ENCODE measurements at places on chromosomes 3 and 15. TPM values are rescaled to one million over a fixed set of nuclear protein-coding genes. Genes with fewer than 3 reads are reported as not detected.

DNA sequence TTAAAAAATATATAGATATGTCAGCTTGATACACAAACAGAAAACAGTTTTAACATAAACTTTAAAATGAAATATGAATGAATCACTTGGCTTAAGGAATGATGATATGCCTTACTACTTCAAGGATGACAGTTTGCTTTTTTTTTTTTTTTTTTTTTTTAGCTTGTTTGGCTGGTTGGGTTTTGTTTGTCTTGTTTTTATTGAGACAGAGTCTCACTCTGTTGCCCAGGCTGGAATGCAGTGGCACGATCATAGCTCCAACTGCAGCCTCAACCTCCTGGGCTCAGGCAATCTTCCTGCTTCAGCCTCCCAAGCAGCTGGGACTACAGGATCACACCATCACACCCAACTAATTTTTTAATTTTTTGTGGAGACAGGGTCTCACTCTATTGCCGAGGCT, 14.5 kb downstream of the LRRC2 start:
- H3K27me3 ChIP-seq = no peaks in the 10 kb centered on the region
- H3K36me3 ChIP-seq = peaks cover 4% of the 10 kb centered on the region
- H3K4me1 ChIP-seq = peaks cover under 1% of the 10 kb centered on the region

DNA sequence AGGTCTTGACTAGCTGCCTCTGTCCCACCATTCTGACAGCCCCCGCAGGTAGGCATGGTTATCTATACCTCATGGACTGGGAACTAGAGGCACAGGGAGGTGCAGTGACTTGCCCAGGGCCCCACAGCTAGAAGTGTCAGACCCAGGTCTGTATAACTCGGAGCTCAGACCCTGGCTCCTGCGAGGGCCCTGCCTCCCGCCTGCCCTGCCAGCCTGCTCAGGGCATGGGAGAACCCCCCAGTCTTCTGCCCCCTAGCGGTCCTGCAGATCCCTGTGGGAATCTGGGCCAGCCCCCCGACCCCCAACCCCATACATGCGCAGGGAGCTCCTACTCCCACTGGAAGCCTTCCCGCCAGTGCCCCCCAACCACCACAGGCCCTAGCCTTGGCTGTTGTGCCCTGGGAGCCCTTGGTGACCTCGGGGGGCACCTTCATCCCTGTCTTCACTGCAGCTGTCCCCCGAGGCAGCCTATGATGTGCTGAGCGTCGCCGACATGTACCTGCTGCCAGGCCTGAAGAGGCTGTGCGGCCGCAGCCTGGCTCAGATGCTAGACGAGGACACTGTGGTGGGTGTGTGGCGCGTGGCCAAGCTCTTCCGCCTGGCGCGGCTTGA, 6.9 kb downstream of the ABTB1 start:
- no peak overlapping the region for H3K27ac ChIP-seq
- peaks cover 33% of the 10 kb centered on the region for H3K4me1 ChIP-seq
- H3K27me3 ChIP-seq = no peaks in the 10 kb centered on the region
- peaks cover 22% of the 10 kb centered on the region for H3K36me3 ChIP-seq

DNA sequence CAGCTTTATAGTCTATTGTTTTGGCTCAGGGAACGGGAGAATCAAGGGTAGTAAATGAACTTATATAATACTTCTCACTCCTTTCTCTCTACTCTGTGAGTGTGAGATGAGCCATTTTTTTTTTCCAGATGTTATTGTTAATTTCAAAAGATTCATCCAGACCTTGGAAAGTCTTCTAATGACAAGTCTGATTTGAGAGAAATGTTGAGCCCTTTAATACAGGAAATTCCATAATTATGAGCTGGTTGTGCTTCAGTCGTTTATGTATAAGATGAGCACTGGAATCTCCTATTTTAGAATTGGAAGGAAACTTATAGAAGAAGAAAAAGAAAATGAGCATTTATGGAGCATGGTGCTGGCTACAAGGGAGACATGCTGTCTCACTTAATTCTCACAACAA, 92.0 kb downstream of the FBN1 start:
- H3K36me3 ChIP-seq = peaks cover 34% of the 10 kb centered on the region
- H3K4me3 ChIP-seq = peak overlapping the region; percentile 41
- no peak for DNase-seq
- peaks cover 84% of the 10 kb centered on the region for H3K4me1 ChIP-seq

- H3K36me3 ChIP-seq = no peaks in the 10 kb centered on the region
- H3K4me1 ChIP-seq = peaks cover 12% of the 10 kb centered on the region
- no peak overlapping the region for H3K4me3 ChIP-seq
- no peak for DNase-seq
- no peaks in the 10 kb centered on the region for H3K27me3 ChIP-seq
- H3K27ac ChIP-seq = no peak overlapping the region
Measured at GRCh38 chr15:79673416-79674123, 223.2 kb downstream of the MTHFS start.

- no peaks in the 10 kb centered on the region for H3K4me1 ChIP-seq
- peaks cover 27% of the 10 kb centered on the region for H3K27me3 ChIP-seq
- DNase-seq = no peak
- no peak overlapping the region for H3K4me3 ChIP-seq
Measured at GRCh38 chr3:69594286-69594685, 145.0 kb upstream of the MITF start.

DNA sequence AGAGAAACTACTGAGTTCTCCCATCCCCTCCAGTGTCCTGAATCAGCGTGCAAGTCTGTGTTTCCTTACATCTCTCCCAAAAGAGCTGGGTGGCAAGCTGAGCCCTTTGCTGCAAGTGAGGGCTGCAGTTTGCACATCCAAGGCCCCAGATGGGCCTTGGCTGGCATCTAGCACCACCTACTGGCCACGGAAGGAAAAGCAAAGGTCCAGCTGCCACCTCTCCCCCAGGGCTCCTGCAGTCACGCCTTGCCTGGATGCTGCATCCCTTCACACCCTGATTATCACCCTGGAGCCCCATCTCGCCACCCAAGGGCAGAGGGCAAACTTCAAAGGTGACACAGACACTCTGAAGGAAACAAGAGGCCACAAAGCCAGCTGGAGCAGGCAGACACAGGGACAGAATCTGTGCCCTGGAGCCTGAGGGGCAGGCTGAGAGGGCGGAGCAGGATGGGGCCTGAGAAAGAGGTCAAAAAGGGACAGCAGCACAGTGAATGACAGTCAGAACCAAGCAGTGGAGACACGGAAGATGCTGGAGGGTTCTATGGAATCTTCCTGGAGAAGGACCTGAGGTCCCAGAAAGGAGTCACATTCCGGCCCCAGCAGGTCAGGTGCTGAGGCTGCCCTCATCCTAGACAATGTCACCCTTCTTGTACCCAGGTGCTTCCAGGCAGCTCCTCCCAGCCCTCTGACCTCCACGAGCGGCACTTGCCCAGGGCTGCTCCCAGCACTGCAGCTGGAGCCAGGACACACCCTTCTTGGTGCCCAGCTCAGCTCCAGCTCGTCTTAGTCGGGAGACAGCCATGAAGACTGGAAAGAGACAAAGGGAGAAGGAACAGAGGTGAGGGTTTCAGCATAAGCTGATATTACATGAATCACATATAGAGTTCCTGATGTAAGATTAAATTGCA, 18.3 kb upstream of the NTRK3 start:
- no peaks in the 10 kb centered on the region for H3K36me3 ChIP-seq
- no peak for DNase-seq
- H3K4me3 ChIP-seq = no peak overlapping the region
- peaks cover 7% of the 10 kb centered on the region for H3K27me3 ChIP-seq
- H3K4me1 ChIP-seq = no peaks in the 10 kb centered on the region

DNA sequence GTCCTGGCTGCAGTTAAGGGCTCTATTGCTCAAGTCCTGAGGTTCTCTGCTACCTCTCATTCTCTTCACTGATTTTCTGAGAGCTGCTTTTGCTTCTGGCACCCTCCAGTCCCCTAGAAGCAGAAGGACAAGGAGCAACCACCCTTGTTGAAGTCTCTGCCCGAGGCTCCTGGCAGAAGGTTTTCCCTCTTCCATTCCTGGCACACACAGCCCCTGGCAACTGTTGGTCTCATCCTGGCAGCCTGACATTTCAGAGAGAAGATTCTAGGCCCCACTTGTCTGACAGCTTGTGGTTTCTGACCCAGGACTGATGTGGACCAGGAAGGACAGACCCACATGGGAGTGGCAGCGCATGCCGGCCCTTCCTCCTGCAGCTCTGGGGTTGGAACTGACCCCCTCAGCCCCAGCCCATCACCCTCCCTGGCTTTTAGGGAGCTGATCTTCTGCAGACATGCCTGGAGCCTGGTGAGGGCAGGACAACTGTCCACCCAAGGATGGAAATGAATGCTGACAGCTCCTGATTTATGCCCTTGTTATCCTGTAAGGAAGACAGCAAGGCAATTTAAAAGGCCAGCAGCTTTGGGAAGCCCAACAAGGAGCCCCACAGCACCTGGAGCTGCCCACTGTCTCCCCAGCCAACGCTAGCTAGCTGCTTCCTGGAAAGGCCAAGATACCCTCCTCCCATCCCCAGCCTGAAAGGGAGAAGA, 13.0 kb upstream of the NTRK3 start:
- H3K4me1 ChIP-seq = no peaks in the 10 kb centered on the region
- H3K36me3 ChIP-seq = no peaks in the 10 kb centered on the region
- no peak overlapping the region for H3K4me3 ChIP-seq
- H3K27me3 ChIP-seq = no peaks in the 10 kb centered on the region
- DNase-seq = no peak
- no peak overlapping the region for H3K27ac ChIP-seq

- no peak overlapping the region for H3K27ac ChIP-seq
- peaks cover 16% of the 10 kb centered on the region for H3K4me1 ChIP-seq
- DNase-seq = no peak
- H3K36me3 ChIP-seq = peaks cover 2% of the 10 kb centered on the region
- no peak overlapping the region for H3K4me3 ChIP-seq
- peaks cover 30% of the 10 kb centered on the region for H3K27me3 ChIP-seq
Measured at GRCh38 chr15:43251185-43251870, 15.4 kb downstream of the TGM5 start.

Gene IFRD2
- 54.2 TPM for total RNA-seq

Gene TIPIN
- total RNA-seq = 7.6 TPM

Gene DLEC1
- total RNA-seq = 0.24 TPM

Gene INKA1
- 5.1 TPM for total RNA-seq

Gene ZCWPW2
- total RNA-seq = 1.2 TPM

Gene ZNF662
- not detected for total RNA-seq

Data from osteocyte (in vitro differentiated cells).